ENCODE measurements at places on chromosomes 3 and 15. TPM values are rescaled to one million over a fixed set of nuclear protein-coding genes. Genes with fewer than 3 reads are reported as not detected.

- H3K27ac ChIP-seq = no peak overlapping the region
- H3K27me3 ChIP-seq = no peaks in the 10 kb centered on the region
These were observed 101.2 kb downstream of the SEC22A start for GRCh38 chr3:123302961-123303360.

DNA sequence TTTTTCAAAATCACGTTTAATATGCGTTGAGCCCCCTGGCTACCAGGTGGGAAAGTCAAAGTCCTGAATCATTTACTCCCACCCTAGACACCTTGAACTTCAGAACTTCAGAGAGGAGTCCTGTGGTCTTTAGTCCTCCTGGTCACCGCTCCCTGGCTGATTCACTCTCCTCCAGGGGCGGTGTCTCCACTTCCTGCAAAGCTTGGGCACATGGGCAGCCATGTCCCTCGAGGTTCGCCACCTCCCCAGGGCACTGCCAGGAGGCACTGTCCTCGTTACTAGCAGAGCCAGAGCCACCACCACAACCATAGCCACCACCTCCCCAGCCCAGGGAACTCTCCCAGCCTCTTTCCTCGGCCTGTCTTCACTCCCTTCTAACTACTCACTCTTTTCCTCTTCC, 31.0 kb downstream of the LOXL1 start:
- H3K27me3 ChIP-seq = no peaks in the 10 kb centered on the region
- no peak overlapping the region for H3K27ac ChIP-seq
- no peak for DNase-seq
- H3K36me3 ChIP-seq = no peaks in the 10 kb centered on the region
- peaks cover 6% of the 10 kb centered on the region for H3K4me1 ChIP-seq

GRCh38 chr3:112775011-112775742, 71.5 kb downstream of the CD200R1L start:
- H3K4me1 ChIP-seq = no peaks in the 10 kb centered on the region
- no peaks in the 10 kb centered on the region for H3K27me3 ChIP-seq
- no peaks in the 10 kb centered on the region for H3K36me3 ChIP-seq
- H3K27ac ChIP-seq = no peak overlapping the region

Gene PLA1A
- 0.87 TPM for total RNA-seq

GRCh38 chr15:66163553-66163952, 90.0 kb downstream of the MEGF11 start:
- no peak overlapping the region for H3K27ac ChIP-seq
- H3K4me1 ChIP-seq = no peaks in the 10 kb centered on the region
- DNase-seq = no peak
- H3K27me3 ChIP-seq = no peaks in the 10 kb centered on the region

- DNase-seq = no peak
- H3K36me3 ChIP-seq = no peaks in the 10 kb centered on the region
- H3K27ac ChIP-seq = no peak overlapping the region
- no peaks in the 10 kb centered on the region for H3K27me3 ChIP-seq
These were observed 50.5 kb upstream of the UBP1 start for GRCh38 chr3:33490641-33491241.

DNA sequence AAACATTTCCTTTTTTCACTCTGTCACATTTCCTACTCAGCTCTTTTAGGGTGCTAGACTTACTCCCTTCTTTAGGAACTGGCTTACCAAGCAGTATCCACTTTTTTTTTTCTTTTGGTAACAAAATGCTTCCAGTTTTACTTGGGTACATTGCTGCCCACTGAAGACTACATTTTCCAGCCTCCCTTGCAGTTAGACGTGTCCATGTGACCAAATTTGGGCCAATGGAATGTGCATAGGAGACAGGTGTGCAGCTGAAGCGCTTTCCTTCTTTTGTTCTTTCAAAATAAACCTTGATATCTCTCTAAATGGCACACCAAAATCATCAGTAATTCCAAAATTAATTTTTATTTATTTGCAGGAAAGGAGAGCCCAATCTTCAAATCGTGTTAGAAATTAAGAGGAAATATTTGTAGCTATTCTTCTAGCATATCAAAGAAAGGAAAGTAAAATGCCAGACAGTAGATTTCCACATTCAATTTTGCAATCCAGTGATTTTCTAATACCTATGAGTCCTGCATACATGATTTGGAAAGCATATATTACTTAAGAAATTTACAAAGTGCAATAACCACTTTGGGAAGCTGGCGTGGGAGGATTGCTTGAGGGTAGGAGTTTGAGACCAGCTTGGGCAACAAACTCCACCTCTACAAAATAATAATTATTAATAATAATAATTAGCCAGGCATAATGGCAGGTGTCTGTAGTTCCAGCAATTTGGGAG, 422.0 kb upstream of the FRG2C start:
- H3K4me1 ChIP-seq = no peaks in the 10 kb centered on the region
- H3K36me3 ChIP-seq = no peaks in the 10 kb centered on the region
- no peaks in the 10 kb centered on the region for H3K27me3 ChIP-seq
- no peak overlapping the region for H3K27ac ChIP-seq

- no peaks in the 10 kb centered on the region for H3K4me1 ChIP-seq
- no peak for DNase-seq
- H3K27ac ChIP-seq = no peak within 1 kb of the TSS
- no peaks in the 10 kb centered on the region for H3K27me3 ChIP-seq
These were observed at the start of gene GJD2 for GRCh38 chr15:34754674-34755418. Gene GJD2 (minus strand): TSS chr15:34754998. CDS start chr15:34754488, 510 bp downstream.

- no peaks in the 10 kb centered on the region for H3K36me3 ChIP-seq
- H3K4me1 ChIP-seq = peaks cover 2% of the 10 kb centered on the region
- H3K4me3 ChIP-seq = no peak overlapping the region
- no peaks in the 10 kb centered on the region for H3K27me3 ChIP-seq
- no peak overlapping the region for H3K27ac ChIP-seq
- no peak for DNase-seq
These were observed 35.6 kb downstream of the NSUN3 start for GRCh38 chr3:94098452-94098851.

Gene TRPM7
- total RNA-seq = 52.2 TPM

Gene P2RY1
- 8.2 TPM for total RNA-seq

All from testis (tissue), 5 donors.